ENCODE measurements at places on chromosomes 2 and 18.

- no peak for DNase-seq
Observed at GRCh38 chr18:63505566-63506335, 29.0 kb downstream of the SERPINB5 start.

DNA sequence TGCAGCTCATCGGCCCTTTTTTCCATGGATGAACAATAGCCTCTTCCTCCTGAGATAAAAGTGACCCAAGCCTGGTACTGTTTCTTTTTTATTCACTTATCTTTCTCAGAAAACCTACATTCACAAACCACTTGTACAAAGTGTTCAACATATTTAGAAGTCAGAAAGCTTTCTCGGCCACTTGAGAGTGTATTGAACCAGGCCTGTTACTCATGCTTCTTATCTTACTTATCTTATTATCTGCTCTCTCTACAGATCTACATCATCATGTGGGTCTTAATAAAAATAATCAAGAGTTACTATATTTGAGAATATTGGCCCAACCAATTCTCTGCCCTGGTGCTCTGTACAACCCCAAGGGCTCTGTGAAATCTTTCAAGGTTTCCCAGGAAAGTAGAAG, 242.1 kb downstream of the MREG start:
- DNase-seq: no peak

DNA sequence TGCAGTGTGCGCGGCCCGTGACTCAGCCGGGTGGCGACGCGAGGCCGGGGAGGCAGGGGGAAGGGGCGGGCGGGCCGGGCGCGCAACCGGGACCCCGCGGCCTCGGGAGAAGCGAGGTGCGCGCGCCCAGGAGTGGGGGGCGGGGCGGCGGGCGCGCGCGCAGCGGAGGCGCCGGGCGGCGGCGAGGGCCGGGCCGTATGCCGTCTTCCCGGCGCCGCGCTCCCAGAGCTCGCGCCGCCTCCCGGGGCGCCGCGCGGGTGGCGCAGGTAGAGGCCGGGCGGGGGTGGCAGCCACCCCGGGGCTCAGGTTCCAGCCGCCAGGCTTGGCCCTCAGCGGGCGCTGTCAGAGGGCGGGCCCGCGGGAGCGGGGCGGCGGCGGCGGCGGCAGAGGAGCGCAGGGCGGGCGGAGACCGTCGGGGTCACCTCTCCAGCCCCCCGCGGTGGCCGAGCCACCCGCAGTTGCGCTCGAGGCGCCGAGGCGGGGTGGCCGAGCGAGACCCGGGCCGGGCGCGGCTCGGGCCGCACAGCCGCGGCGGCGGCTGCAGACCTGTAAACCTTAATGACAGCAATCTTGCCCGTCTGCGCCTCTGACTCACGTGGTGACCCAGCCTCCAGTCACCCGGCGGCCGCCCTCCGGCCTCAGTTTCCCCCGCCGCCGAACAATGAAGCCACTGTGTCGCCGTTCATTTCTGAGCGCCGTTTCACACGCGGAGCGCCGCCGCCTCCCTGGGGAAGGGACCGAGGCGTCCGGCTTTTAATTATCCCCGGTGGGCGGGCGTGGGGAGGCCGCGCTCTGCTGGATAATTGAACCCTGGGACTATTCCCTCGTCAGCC, 25.3 kb upstream of the SMAD7 start:
- no peak for DNase-seq

- DNase-seq: no peak
Observed at GRCh38 chr2:171804456-171804855, 89.6 kb downstream of the SLC25A12 start.

GRCh38 chr2:28363686-28364280, 28.9 kb upstream of the FOSL2 start:
- DNase-seq: no peak

GRCh38 chr2:17083902-17084301, 418.3 kb upstream of the CYRIA start:
- no peak for DNase-seq
